ENCODE measurements at places on chromosomes 11 and 22.

GRCh38 chr22:43396934-43397457 is 14.8 kb upstream of the MPPED1 start:
- no peak for DNase-seq

DNA sequence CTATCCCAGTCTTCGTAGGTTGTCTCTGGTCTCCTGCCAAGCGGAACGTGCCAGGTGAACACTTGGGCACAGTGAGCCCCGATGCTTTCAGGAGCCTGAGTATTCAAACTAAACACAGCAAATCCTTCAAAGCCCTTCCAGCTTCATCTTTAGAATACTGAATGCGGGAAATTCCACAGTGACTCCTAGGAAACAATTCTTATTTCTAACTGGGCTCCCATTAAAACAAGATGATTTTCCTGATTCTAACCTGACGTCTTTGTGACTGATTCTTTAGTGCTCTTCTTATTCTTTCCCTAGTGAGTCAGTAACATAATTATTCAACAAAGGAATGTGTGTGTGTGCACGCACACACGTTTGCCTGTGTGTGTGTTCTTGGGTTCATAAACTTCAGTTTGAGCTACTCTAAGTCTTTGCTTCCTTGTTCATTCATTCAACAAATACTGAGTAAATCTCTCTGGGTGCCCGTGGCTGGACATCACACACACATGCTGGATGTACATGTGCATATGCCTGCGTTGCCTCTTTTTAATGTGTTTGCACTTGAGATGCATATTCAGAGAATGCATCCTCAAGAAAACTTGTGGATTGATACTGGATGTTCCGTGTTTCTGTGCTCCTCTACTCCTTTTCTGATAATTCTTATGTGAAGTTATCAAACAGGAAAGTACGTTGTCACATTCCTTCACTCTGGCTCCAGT is 134.5 kb downstream of the WNT7B start:
- no peak for DNase-seq

- no peak for DNase-seq
Observed at GRCh38 chr22:47411006-47411405, 648.6 kb downstream of the TBC1D22A start.

GRCh38 chr11:118662401-118663271 is 16.8 kb downstream of the TREH start:
- no peak for DNase-seq

DNA sequence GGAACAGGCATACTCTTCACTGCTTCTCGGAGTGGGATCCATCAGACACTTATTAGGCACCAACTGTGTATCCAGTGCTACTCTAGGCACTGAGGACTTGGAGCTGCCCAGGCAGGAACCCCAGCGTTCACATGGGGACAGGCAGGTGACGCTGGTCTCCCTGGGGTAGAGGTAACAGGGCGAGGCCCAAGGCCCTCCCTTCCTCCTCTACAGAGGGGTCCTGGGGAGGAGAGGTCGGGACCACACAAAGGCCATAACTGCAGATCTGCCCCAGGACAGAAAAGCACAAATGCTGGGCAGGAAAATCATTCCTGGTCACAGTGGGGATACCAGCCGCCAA is 262.2 kb downstream of the BRD1 start:
- no peak for DNase-seq

GRCh38 chr11:17591293-17591692 is 44.2 kb downstream of the OTOG start:
- DNase-seq, result no peak

Measured in stimulated activated CD4-positive, alpha-beta T cell treated with anti-CD3 and anti-CD28 coated beads, Interleukin-12 subunit alpha, Interleukin-12 subunit beta, amount 100 ng/mL, for 48 hours (primary cell).